ENCODE measurements at places on chromosomes 1 and 21. TPM values are rescaled to one million over a fixed set of nuclear protein-coding genes. Genes with fewer than 3 reads are reported as not detected.

PLOD1 gene
- total RNA-seq: 76.1 TPM

C1QB gene
- not detected for total RNA-seq

PLA2G2D gene
- total RNA-seq: not detected

ANGPTL3 gene
- total RNA-seq: not detected

SPRR3 gene
- not detected for total RNA-seq

RNU1-3 gene
- total RNA-seq: 3,923 TPM

LCE1D gene
- not detected for total RNA-seq

PTCH2 gene
- 2.9 TPM for total RNA-seq

KPRP gene
- total RNA-seq: not detected

OSCP1 gene
- 21.0 TPM for total RNA-seq

MYCL gene
- total RNA-seq: 21.3 TPM

SNAPIN gene
- total RNA-seq: 38.0 TPM

DNA sequence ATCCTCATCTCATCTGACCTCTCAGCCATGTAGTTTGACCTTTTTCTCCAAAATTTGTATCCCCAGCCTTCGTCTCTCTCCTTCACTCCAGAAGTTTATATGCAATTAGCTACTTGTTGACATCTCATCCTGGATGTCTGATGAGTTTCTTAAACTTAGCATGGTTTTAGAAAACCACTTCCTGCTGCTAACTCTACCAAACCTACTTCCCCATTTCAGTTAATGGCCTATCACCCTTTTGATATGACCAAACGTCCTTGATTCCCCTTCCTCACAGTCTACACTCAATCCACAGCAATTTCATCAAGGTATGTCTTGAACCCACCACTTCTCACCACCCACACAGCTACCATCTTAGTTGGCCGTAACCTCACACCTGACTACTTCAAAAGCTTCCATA, 121.9 kb downstream of the LRRC40 start:
- DNase-seq: no peak

GRCh38 chr1:59379371-59379728, 82.5 kb downstream of the FGGY start:
- DNase-seq: no peak

GRCh38 chr1:18362150-18362549, 118.6 kb upstream of the KLHDC7A start:
- DNase-seq: no peak

DNA sequence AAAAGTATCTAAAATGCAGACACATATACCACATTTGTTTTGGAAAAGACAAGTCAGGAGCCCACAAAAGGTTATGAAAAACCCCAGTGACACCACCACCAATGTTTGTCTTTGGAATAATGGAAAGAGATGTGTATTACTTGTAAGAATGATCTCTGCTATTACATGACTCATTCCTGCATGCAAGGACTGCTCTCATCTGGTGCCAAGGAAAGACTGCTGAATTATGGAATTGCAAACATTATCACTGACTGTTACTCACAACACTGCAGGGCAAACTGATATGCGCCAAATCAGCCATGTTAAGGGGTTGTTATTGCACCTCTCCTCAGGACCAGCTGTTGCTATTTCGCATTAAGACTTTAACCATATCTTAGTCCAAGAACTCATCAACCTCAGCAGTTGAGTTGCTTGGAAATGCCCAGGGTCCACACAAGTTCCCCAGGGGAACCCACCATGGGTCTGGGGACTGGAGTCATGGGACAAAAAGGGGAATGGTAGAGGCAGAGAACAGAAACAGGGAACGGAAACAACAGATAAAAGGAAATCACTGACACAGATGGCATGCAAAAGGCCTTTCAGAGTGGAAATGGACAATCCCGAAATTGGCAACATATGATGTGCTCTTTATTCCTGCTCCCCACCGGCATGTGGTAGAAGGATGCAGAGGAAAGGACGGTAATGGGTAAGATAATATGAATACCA, 34.4 kb downstream of the CAPZB start:
- no peak for DNase-seq

GRCh38 chr1:201535046-201535918, 3.6 kb upstream of the NAV1 start:
- DNase-seq: no peak

- no peak for DNase-seq
These were observed 40.8 kb downstream of the KRTAP10-1 start for GRCh38 chr21:44499211-44499560.

GRCh38 chr1:37793773-37794371, at the start of gene MANEAL:
MANEAL (plus strand) TSS chr1:37793847; CDS start chr1:37794183, 336 bp downstream.
- DNase-seq: peak; percentile 43

DNA sequence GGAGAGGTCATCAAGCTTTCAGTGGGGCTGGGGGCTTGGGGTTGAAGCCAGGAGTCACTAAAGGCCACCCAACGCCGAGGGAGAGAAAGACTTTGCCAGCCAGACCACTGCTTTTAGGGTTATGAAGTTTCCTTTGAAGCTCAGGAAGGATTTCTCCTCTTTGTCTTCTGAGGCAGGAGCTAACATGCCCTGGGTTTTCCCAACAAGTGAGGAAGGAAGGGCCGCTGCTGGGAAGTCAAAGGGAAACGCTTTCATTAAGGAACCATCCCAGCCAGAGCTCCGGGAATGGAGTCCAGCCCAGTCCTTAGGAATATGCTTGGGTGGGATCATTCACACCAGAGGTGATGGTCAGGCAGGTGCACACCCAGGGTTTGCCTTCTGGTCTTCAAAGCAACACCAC, 436.9 kb downstream of the PRDM2 start:
- no peak for DNase-seq

GRCh38 chr1:197156692-197157091, 10.2 kb upstream of the ASPM start:
- no peak for DNase-seq

GRCh38 chr1:208222376-208223126, 21.6 kb downstream of the PLXNA2 start:
- no peak for DNase-seq

DNA sequence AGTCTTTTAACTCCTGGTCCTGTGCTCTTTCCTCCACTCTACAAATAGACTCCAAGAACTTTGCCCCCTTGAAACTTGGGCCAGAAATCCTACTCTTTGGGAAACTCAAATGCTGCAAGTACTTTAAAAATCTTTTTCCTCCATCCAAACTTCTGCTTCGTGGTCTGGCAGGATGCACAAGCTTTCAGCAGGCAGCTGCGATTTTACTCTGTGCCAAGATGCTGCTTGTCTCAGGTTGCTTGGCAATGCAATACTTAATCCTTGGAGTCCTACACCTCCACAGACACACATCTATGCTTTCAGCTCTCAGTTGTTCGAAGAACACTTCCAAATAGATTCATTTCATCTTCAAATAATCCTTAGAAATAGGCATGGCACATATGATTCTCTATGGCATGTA, 435.3 kb upstream of the USP24 start:
- no peak for DNase-seq

GRCh38 chr1:64877151-64877550, 89.2 kb downstream of the JAK1 start:
- no peak for DNase-seq

- no peak for DNase-seq
These were observed 41.2 kb downstream of the LPAR3 start for GRCh38 chr1:84851839-84852238.

- DNase-seq: no peak
These were observed 11.5 kb downstream of the MACO1 start for GRCh38 chr1:25442178-25442577.

DNA sequence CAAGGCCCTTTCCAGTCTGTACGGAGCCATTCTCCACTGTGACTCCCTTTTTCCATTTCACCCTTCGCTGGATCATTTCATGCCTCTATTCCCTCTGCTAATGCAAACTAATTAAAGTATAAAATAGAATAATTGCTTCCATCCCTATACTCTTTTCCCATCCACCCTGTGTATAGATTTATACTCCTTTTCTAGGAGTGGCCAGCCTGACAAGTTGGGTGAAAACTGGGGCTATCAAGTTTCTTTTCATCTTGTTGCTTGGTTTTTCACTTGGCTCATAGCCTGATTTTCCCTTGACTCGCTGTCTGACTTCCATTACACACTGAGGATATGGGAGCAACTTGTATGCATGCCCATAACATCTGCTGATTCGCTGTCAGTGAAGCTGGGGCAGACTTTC, 107.0 kb downstream of the PLXNA2 start:
- DNase-seq: no peak

- DNase-seq: no peak
These were observed 340.4 kb downstream of the USP25 start for GRCh38 chr21:16070207-16070651.

DNA sequence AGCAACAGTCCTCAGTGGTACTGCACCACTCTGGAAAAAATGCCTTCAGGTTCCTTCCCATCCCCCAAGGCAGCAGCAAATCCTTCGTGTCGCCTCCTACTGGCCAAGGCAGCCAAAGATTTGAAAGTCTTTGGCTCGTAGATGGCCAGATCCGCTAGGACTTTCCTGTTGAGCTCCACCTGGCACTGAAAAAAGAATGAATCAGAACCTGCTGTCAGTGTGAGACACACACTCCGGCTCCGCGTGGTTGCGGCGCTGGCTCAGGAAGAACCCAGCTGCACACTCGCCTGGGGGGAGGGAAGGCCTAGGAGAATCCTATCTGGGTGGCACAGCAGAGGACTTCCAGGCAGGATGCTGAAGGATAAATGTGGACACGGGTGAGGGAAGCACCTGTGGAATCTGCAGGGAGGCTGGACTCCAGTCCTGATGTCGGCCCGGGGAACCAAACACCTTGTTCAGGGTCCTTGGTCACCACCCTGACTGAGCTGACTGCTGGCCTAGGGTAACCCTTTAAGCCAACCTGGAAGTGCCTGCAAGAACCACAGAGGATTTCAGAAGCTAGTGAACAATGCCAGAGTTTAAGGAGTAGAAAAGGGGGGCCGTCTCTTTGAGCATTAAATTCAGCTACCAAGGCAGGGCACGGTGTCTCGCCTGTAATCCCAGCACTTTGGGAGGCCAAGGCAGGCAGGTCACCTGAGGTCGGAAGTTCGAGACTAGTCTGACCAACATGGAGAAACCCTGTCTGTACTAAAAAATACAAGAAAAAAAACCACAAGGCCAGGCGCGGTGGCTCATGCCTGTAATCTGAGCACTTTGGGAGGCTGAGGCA, 3.2 kb upstream of the CCNL2 start:
- no peak for DNase-seq

GRCh38 chr1:81920245-81920740, 119.6 kb downstream of the ADGRL2 start:
- DNase-seq: no peak

DNA sequence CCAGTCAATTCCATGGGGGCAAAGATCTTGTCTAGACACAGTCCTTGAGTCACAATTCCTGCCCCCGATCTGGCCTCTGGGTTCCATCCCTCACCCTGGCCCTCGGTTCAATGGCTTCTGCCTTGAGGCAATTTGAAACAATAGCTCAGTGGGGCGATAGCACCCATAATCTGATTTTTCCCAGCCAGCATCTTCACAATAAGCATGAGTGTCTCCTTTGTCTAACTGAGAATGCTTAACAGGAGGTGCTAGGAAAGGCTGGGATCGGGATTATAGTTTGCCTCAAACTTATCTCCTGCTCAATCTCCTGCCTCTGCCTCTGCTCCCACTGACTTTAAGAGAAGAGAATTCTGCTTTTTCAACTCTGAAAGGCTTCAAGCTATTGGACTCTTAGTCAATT, 293.9 kb upstream of the PROX1 start:
- no peak for DNase-seq

- no peak for DNase-seq
These were observed 5.0 kb upstream of the SLC41A1 start for GRCh38 chr1:205817988-205818387.

- DNase-seq: no peak
These were observed 211.5 kb downstream of the LHX8 start for GRCh38 chr1:75345538-75346292.

DNA sequence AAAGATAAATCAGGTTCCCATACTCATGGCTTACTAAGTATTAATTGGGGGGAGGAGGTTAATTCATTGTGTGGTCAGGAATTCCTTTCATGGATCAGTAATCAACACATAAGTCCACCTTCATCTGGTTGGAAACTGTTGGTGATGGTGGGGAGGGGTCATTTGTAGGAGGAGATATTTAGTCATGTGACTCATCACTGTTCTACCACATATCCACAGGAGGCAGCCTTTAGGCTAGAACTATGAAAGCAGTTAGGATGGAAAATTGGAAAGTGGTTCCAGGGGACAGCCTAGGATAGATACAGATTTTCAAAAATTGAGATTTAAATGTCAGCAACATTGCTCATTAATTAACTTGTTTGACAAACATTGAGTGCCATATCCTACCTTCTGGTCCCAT, 122.8 kb upstream of the PAXBP1 start:
- DNase-seq: no peak

- DNase-seq: no peak
These were observed 6.6 kb downstream of the IFFO2 start for GRCh38 chr1:18949686-18950400.

DNA sequence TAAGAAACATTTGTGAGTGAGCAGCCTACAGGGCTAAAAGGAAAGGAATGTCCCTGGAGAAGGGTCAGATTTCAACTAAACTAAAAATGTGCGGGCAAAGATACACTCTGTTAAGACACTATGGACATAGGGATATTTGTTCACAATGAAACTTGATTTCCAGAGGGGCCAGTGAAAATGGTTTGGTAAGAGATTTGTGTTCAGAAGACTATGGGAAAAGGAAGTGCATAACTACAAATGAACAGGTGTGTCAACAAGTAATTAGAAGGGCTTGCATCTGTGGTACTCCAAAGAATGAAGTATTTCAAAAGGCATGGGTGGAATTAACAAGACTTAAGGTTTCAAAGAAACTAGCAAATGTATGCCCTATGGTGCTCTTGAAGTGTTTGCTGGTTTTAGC, 60.4 kb downstream of the NME7 start:
- no peak for DNase-seq

- no peak for DNase-seq
These were observed 1.0 kb upstream of the FOXO6 start for GRCh38 chr1:41360074-41360785.

- no peak for DNase-seq
These were observed 103.5 kb upstream of the ZBTB40 start for GRCh38 chr1:22347854-22348760.

GRCh38 chr1:109850194-109850593, 60.5 kb upstream of the CSF1 start:
- DNase-seq: no peak

- no peak for DNase-seq
These were observed 7.2 kb downstream of the CNIH3 start for GRCh38 chr1:224623310-224623714.

DNA sequence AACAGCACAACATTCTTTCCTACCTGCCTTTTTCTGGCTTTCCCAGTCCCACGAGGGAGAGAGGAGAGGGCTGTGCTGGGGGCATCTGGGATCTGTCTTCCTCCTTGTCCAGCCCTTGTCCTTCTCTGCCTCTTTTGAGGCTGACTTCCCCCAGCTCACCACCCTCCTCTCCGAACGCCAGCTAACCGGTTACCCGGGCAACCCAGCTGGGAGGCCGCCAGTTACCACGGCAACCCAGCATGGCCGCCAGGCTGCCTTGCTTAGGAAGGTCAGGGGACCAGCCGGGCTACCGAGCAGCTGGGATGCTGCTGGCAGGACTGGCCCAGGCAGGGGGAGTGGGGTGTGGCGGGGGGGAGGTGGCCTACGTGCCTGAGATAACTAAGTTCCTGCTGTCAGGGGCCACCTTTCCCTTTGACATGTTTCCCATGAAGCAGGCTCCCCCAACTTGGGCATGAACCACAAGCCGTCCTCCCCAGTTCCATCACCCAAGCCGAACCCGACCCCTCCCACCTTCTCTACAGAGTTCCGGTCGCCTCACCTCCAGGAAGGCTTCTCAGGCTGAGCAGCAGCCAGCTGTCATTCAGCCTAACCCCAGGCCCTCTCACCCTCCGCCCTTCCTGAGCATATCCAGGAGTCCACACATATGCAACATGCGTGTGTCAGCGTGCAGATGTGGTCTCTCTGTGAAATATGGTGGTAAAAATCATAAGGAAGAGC, 8.7 kb downstream of the PLEKHA6 start:
- peak; percentile 48 for DNase-seq

Data from progenitor cell of endocrine pancreas (in vitro differentiated cells).